Uterus (tissue), 4 donors: ENCODE measurements at places on chromosomes 1 and 21. TPM values are rescaled to one million over a fixed set of nuclear protein-coding genes. Genes with fewer than 3 reads are reported as not detected.

DNA sequence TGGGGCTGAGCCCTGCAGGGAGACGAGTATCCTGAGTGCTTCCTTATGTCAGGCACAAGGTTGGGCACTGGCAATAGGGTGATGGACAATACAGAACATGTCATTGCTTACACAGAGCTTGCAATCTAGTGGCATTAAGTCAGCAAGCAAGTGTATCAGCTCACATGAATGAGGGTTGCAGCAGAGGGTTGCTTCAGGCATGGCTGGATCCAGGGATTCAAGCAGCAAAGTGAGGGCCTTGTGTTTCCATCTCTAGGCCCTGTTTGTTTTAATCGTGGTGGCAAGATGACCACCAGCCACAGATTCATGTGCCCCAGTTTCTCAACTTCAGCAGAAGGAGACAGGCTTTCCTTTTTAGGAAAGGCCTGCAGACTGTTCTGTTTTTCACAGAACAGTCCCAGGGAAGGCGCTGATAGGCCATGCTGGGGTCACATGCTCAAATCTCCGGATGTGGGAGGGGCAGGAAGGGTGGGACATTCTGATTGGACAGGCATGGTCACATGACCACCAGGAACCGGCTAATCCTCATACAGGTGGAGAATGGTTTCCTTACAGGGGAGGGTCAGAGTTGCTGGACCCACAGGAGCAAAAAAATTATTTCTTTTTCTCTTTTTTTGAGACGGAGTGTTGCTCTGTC is 14.4 kb downstream of the PLOD1 start:
- no peak overlapping the region for H3K4me3 ChIP-seq
- H3K4me1 ChIP-seq: no peaks in the 10 kb centered on the region
- no peak overlapping the region for H3K27ac ChIP-seq
- no peaks in the 10 kb centered on the region for H3K27me3 ChIP-seq
- DNase-seq: no peak

DNA sequence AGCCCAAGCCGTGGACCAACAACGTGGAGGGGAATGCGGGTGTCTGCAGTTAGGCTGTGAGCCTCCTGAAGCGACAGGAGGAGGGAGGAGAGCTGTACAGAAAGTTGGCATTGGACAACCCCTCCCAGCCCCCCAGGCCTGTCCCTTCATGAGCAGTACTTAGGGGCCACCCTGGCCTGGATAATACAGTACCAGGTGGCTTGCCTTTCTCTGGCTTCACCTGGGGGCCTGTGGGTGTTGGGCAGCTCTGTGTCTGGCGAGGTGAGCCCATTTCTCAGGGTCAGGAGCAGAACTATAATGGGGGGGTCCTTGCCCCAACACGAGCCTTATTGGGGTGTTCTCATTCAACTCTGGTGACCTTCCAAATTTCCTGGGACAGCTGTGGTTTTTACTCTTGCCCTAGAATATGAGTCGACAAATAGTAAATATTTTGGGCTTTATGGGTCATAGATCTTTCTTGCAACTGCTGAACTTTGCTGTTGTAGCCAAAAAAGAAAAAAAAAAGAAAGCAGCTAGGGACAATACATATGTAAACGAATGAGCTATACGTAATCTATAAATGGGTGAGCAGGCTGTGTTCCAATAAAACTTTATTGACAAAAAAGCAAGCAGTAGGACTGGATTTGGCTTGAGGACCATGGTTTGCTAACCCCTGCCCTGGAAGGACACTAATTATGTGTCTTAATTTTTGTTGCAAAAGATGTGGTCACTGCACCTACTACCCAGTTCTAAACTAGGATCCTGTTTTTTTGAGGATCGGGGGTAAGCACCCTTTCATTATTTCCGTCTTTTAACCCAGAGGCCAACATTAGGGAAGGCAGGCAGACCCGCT is 11.4 kb downstream of the COQ8A start:
- no peak overlapping the region for H3K4me3 ChIP-seq
- no peak overlapping the region for H3K27ac ChIP-seq
- no peak for DNase-seq
- H3K27me3 ChIP-seq: no peaks in the 10 kb centered on the region
- no peaks in the 10 kb centered on the region for H3K36me3 ChIP-seq

The AKT3 gene
- 227 TPM for total RNA-seq

The TARDBP gene
- total RNA-seq: 236 TPM
